ENCODE measurements at places on chromosomes 1 and 21.

- no peak for DNase-seq
These were observed 9.4 kb downstream of the OLIG2 start for GRCh38 chr21:33035147-33035546.

- peak; percentile 41 for DNase-seq
These were observed 18.7 kb upstream of the KANK4 start for GRCh38 chr1:62337706-62338631.

- no peak for DNase-seq
These were observed 72.6 kb upstream of the TRABD2B start for GRCh38 chr1:48069662-48070395.

DNA sequence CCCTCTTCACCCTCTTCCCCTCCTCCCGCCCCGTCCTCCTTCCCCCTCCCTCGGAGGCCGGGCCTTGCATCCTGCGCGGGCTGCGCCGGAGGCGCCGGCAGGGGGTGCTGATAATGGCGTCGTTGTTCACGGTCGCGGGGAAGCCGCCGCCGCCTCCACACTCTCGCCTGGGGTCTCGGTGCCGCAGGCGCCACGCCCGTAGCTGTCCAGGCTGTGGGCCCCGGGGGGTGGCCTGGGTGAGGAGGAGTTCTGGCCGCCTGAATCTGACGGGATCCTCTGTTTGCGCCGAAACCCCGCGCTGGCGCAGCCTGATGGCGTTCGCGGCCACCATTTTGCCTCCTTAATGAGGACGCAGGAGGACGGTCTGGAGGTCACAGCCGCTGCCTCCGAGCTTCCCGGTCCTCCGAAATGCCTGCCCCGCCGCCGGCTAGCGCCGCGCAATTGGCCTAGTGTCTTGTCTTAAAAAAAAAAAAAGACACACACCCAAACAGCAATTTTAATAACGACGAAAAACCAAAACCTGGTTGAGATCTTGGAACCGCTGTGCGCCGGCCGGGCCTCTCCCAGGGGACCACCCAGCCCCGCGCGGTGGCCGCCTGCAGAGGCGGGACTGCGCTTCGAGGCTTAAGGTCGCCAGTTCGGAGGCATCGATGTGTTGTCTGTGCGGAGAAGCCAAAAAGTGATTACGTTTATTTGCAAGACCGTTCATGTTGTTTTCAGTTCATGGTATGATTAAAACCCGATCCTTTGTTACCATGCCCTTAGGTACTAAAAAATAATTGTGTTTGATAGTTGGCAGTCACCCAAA is 106.6 kb upstream of the HNRNPU start:
- DNase-seq: peak; percentile 76

DNA sequence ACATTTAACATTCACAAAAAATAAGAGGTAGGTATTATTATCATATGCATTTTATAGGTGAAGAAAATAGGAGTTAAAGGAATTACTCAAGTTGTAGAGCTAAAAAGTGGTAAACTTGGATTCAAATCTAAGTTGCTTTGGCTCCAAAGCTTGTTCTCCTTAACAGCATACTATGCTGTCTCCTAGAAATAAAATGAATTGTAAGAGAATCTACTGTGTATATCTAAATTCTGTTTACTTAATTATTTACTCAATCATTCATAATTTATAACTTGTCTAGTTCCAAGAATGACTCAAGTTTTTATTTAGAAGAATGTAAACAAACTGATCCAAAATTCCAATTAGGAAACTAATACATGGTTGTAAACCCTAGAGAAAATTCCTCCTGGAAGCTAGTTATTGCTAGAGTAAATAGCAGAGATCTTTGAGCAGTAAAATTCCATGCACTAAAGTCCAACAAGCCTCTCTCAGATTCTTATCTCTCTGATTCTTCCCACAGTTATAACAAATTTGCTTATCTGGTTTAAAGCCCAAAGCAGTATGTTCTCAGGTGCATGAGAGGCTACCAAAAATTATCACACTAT is 132.5 kb upstream of the DPT start:
- no peak for DNase-seq

DNA sequence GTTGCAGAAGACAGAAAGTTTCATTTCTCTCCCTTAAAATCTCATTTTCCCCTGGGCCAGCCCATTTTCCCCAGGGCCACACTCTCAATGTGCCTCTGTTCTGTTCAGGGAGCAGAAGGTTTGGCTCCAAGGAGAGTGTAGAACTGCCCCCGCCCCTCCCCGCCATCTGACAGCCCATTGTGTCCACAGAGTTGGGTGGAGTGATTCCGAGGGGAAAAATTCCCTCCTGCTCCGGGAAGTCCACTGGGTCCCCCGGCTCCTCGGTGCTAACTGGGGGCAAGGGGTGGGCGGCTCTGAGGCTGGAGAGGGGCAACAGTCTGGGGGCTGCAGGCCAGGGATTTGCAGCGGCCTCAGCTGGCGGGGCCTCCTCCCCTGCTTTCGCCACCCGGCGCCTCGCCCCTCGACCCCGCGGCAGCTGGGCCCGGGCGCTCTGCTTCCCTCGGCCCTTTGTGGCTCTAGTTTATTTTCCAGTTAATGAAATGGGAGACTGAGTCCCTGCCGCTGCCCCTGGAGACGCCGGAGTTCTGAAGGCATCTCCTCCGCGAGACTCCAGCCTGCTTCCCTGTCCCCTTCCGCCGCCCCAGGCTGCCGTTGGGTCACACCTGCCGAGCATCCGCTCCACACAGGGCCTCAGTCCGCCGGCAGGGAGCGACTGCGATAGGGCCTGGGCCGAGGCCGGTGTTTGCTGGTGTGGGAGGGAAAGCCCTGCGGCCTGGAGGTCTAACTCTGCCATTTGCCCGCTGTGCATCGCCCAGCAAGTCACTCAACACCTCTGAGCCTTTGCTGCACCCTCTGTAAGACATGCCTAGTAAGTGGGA is 14.7 kb upstream of the KIRREL1 start:
- no peak for DNase-seq

- no peak for DNase-seq
These were observed 392.5 kb upstream of the PTBP2 start for GRCh38 chr1:96329121-96329520.

DNA sequence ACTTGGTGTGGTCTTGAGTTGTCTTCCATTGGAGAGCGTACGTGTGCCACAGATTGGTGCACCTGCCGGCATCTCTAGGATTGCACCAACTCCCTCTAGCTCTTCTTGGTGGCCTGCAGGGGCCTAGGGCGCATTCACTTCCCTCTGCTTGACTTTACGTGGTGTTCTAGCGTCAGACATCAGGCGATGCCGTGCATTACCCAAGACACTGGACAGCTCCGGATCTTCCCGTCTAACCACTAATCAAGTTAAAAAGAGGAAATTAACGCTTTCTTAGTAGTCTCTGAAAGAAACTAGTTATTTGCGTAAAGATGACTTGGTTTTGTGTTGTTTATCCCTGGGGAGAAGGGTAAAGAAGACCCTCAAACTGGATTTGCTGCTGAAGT is 510 bp upstream of the IL10RB start:
- no peak for DNase-seq

DNA sequence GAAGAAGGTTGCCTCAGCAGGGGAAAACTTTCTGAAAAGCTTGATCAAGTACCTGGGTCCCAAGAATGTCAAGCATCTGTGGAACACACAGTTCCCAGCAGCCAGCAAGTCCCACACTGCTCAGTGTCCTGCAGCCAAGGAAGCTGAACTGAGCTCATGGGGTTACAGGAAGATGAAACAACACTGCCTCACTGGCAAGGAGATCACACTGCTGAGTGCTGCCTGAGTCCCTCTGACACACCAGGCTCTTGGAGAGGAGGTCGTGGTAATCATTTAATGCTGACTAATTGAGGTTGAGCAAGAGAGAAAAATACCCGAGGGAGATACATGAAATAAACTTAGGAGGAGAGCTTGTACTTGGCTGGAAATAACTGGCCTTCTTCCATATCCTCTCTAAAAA is 75.2 kb downstream of the MPZL1 start:
- DNase-seq: peak; percentile 83

DNA sequence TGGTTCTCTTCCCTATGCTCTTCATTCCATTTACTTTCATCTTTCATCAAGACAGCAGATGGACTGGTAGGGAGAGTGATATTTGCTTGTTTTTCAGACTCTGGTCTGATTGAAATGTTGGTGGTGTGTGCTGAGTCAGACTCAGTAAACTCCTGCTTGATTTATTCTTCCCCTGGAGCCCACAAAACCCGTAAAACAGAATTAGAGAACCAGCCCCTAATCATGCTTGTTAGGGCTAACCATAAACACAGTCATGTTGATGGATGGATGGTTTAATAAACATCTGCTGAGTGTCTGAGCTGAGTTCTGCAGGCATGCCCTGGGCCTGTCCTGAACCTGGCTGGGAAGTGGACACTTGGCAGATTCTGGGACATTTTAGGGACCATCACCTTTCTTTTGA is 24.8 kb downstream of the NOS1AP start:
- DNase-seq: no peak

GRCh38 chr1:60959701-60960100 is 122.7 kb upstream of the NFIA start:
- DNase-seq: no peak

DNA sequence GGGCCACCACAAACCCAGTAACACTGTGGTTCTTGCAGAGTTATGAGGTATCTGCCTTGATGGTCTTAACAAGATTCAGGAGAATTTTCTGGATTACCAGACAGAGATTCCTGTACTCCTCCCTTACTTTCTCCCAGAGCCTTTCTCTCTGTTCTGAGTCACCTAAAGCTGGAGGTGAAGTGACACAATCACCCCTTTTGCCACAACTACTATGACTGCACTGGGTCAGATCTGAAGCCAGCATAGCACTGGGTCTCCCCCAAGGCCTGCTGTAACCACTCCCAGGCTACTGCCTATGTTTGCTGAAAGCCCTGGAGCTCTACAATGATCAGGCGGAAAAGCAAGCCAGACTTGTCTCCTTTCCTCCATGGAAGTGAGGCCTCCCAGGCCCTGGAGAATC is 156.7 kb upstream of the NEGR1 start:
- no peak for DNase-seq

DNA sequence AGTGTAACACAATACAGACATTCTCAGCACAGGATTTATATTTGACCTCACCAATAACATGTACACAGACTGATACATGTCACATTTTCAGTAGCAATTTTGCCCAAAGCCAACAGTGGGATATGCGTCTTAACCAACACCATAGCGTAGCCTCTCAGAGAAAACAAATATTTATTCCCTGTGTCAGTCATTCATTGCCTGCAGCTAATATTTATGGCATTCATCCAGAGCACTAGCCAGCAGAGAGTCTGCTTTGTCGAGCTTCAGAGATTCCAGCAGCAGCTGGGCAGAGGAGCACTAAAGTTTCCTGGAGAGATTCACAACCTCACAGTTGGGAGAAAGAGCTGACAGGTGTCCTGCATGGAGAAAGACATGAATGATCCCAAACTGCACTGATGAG is 400.7 kb upstream of the DAB1 start:
- no peak for DNase-seq

GRCh38 chr1:220278991-220279390 is 6.7 kb upstream of the RAB3GAP2 start:
- no peak for DNase-seq

GRCh38 chr1:179167955-179168354 is 61.5 kb downstream of the ABL2 start:
- DNase-seq: no peak

- DNase-seq: no peak
These were observed 128.9 kb upstream of the ATP1B1 start for GRCh38 chr1:168977618-168978017.

- DNase-seq: no peak
These were observed 376 bp downstream of the AVPR1B start for GRCh38 chr1:206116873-206117150.

DNA sequence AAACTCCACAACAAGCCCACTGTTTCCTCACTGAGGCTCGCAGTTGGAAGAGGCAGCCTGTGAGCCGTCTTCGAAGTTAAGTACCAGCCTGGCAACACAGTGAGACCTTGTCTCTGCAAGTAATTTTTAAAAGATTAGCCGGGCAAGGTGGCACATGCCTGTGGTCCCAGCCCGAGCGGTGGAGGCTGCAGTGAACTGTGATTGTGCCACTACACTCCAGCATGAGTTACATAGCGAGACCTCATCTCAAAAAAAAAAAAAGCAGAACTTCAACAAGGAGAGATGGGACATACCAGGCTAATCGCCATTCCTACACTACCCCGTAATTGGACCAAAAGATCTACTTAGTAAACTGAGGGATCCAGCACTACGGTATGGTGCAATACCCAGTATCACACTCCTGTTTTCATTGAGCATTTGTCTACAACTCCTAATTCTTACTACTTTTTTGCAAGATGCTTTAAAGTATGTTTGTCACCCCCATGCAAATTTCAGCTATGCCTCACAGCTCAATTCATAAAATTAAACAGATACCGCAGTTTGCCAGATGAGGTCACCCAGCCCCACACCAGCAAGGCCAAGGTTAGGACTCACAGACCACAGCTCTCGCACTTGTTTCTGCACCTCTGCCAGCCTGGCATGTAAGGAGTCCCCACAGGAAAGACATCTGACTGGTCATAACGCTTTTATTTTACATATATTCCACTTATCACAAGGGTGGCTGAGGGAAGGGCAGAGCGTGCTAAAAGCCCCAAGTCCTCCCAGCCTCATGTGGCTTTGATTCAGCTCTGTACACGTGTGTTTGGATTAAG is 21.0 kb downstream of the SDE2 start:
- no peak for DNase-seq

DNA sequence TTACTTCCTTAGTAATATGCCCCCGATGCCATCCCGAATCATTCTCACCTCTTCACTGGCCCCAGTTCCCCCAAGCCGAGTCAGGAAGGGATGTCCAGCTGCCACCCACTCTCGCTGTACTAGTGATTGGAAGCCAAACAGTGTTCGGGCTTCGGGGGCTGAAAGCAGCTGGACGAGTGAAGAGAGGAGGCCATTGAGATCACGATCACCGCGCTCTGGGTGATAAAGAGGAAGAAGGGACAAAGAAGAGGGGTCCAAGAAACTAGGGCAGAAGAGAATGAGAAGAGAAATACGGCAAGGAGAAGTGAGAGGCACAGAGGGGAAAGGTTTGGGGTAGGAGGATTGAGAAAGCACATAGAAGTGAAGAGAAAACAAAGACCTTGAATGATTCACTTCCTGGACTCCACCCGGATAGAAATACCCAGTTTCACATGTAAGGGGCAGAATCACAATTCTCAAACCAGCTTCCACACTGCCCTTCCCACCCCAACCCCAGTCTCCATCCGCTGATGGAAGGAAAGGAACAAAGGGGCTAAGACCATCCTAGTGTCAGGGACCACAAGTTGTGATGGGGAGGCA is 3.7 kb upstream of the SF3B4 start:
- no peak for DNase-seq

GRCh38 chr21:14260174-14260764 is 44.3 kb downstream of the RBM11 start:
- DNase-seq: no peak

- no peak for DNase-seq
These were observed 4.1 kb downstream of the SFT2D2 start for GRCh38 chr1:168229893-168230292.

DNA sequence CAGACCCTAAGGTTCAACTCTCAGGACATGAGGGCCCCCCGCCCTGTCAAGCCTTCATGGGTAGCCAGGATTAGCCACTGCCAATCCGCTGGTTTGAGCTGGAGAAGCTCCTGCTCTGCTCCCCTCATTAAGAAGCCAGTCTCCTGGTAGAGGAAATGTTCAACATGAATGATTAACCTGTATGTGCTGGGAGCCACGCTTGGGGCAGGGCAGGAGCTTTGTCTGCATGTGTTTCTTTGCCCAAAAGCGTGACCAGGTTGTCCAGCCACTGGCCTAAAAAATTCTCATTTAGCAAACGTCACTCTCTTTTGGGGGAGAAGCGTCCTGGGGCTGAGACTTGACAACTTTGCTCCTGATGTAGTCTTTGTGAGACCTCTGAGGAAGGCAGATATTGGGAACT is 96.5 kb downstream of the RRAGC start:
- DNase-seq: no peak

All from hepatic stellate cell (primary cell).